ENCODE measurements at places on chromosomes 2 and 18.

- DNase-seq: no peak
Observed at GRCh38 chr2:62152000-62152399, 43.9 kb upstream of the B3GNT2 start.

- DNase-seq: no peak
Observed at GRCh38 chr2:86014493-86014892, 91.2 kb downstream of the POLR1A start.

DNA sequence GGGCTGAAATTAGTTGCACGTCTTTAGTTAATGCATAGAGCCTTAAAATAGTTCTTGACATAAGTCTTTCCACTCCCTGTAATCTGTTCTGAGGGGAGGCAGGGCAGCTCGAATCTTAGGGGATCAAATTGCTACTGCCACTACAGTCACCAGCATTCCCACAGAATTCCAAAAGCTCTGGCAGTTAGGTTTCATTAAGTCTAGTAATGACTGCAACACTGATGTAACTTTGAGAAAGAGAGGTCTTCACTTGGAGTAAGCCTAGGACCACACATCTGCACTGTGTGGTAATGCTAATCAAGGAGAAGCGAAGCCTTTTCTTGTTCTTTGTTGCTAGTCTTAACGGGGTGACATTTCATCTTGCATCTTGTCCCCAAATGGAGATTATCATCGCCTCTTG lies 19.3 kb upstream of the NCK2 start:
- DNase-seq: no peak

GRCh38 chr2:6793371-6793770 lies 72.3 kb downstream of the CMPK2 start:
- no peak for DNase-seq

- peak; percentile 79 for DNase-seq
Observed at GRCh38 chr2:213306316-213306942, 22.2 kb downstream of the SPAG16 start.

GRCh38 chr2:129863350-129863749 lies 116.1 kb upstream of the RAB6C start:
- no peak for DNase-seq

DNA sequence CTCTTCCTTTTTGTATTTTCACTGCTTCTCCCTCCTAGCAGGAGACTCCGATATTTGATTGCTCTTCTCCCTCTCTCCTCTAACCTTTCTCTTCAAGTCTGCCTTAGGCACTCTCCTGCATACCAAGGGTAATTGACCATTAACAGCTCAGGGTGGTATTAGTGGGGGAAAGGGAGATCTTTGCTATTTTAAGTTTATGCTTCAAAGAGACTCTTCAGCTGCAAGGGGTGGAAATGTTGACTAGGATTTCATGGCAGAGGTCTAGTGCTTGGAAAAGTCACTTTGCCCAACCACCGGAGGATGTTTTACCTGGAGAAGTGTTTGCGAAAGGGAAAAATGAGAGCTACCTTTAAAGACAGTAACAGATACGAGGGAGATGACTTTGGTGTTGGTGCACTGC lies 453.7 kb downstream of the SLC4A3 start:
- DNase-seq: no peak

GRCh38 chr2:61970807-61971556 lies 65.5 kb downstream of the COMMD1 start:
- no peak for DNase-seq

DNA sequence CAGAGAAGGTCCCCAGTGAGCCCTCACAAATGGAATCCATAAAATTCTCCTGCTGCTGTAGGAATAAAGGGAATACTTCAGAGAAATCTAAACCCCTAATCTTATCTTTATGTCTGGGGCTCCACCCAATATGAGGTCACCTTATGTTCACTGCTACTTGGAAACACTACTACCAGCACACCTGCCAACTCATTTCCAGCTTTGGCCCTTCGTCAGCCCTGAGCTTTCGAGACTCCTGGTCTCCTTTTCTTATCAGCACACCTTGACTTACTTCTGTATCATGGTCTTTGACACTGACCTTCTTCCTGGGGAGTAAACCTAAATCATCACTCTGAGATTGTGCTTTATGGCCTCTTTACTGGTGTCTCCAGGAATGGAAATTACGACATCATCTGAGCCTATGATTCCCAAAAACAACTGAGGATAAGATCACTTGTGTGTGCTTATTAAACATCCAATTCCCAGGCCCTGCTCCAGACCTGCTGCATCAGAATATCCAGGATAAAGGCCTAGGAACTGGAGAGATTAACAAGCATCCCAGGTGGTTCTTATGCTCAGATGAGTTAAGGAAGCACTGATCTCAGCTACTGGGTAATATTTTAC lies 22.2 kb upstream of the ASNSD1 start:
- DNase-seq: no peak

DNA sequence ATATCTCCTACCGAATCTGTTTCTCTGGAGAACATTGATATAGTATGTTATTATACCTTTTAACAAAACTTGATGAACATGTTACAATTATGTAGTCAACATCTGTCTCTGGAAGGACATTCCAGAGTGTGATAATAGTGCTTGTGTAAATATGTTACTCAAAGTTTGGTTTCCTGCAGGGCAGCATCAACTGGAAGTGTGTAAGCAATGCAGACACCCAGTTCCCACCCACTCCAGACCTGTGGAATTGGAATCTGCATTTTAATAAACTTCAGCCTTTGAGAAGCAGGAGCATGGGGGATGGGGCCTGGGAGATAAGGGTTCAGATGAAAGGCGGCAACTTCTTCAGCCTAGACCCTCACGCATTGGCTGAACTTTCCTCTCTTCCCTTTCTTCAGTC lies 398.9 kb downstream of the RND3 start:
- no peak for DNase-seq

- peak; percentile 3 for DNase-seq
Observed at GRCh38 chr2:233912691-233913423, 4.3 kb upstream of the TRPM8 start.

DNA sequence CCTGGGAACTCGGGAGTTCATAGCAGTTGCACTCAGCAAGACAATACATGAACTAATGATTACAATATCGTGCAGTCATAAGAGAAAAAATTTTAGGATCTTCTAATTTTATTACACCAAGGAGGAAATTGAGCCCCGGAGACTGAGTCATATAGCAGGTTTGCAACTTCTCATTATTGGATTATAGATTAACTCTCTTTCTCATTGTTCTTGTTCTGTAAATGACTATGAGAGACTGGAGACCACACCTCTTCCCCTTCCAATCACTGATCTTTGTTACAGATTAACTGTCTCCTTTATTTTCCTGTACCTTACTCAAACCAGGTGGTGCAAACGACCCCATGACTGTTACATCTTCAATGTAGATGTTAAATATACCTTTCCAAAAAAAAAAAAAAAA lies 435.8 kb upstream of the DDX18 start:
- DNase-seq: no peak

- DNase-seq: no peak
Observed at GRCh38 chr2:24981411-24982136, 9.8 kb upstream of the DNAJC27 start.

DNA sequence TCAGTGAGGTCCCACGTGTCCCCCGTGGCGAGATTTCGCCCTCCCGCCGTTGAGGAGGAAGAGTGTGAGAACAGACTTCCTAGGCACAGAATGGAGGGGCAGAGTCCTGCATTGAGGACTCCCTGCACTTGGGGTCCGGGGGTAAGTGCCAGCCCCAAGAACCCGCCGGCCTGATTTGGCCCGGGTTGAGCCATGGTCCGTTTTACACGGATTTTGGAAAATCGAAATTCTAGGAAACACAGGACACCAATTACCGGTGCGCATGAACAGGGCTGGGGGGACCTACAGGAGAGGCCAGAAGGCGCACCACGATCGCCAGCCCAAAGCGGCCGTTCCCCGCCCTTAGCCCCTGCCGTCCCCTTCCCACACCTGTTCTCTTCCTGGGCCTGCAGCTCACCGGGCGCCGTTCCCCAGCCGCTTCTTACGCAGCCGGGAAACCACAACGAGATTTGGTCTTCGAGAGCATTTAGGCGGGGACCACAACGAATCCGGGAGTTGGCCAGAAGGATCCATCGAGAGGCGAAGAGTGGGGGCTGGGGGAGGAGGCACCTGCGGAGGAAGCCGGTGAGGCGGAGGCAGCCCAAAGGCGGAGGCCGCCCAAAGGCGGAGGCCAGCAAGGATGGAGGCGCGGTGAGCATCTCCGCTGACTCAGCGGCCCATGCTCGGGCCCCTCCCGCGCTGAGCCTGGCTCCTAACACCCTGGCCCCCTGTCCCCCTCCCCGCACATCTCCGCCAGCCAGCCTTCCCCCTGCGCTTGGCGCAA lies 464 bp upstream of the TLX2 start:
- DNase-seq: no peak

DNA sequence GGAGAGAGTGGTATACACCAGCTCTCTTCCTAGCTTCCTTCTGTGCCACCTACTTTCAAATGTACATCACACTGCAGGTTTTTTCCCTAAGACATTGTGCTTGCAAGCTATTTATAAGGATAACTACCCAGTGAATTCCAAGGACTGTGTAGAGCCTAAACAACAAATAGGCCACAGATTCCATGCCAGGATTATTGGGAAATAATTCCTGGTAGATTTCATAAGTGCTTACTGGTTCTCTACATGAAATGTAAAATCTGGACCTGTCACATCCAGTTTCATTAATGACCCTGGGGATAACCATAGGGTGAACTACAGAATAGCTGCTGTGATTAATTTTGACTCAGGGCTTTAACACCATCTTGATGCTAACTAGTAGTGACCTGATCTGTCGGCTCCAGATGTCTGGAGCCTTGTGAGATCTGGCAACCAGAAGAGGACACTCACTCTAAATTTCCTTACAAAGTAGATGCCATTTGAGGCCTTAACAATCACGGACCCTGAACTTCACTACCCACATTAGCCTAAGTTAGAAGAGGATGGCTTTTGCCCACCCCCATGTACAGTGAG lies 34.3 kb upstream of the LGALSL start:
- DNase-seq: no peak

- no peak for DNase-seq
Observed at GRCh38 chr2:69017835-69018234, 4.9 kb downstream of the ANTXR1 start.

GRCh38 chr2:64919261-64919660 lies 69.9 kb upstream of the SLC1A4 start:
- no peak for DNase-seq

Data from stromal cell of bone marrow (primary cell).